ENCODE measurements at places on chromosomes 6 and 20.
A peak's percentile ranks its signal among the peaks of the same experiment; 100 is the strongest.

GRCh38 chr6:32046450-32047083 lies 8.4 kb downstream of the CYP21A2 start:
- no peak for DNase-seq

DNA sequence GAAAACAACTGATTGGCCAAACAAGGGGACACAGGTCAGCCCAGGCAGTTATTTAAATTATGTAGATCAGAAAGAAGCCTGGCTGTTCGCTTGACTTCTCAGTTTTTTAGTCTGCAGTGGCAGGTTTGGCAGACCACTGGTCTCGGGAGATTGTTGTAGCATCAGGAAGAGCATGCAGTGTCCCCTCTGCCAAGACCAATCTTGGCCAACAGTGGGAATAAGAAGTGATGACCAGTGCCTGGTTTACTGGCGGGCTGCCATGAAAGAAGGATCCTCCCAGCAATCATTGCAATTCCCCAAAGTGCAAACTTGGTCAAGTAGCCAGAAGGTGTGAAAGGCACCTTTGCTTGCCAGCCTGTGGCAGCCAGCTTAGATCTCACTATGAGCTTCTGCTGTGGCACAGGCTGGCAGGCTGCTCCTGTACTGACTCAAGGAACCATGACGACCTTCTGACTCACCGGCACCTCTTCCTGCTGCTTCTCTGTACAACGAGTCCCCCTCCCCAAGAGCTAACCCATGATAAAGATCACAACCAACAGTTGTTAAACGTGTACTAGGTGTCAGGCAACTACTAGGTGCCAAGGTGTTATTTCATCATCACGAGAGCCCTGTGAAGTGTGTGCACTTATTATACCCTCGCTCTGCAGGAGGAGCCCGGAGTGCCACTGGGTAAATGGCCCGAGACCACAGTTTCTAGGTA lies 76.8 kb upstream of the DUSP22 start:
- DNase-seq: no peak

DNA sequence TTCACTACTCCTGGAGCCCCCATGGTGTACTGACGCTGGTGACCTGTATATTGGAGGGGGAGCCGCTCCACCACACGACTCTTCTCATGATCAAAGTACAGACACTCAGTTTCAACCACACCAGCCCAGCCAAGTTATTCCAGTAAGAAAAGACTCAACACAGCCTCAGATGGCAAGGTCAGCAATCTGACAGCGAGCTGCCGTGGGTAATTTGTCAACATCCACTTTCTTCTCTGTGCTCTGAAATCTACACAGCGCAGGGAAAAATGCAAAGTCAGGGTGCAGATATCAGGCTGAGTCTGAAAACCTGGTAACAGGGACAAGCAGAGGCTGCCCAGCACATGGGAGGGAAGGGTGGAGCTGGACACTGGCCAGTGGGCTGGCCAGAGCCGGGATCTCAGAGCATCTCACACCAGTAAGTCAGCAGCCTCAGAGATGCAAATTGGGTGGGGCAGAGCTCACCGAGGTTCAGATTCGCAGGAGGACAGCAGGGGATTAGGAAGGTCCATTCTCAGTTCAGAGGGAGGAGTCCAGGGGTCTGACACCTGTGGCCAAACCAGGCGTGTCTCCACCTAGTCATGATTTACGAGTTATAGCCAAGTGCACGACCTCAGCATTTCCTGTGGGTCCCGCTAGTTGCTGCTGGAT lies 44.5 kb upstream of the RPS6KA2 start:
- no peak for DNase-seq

DNA sequence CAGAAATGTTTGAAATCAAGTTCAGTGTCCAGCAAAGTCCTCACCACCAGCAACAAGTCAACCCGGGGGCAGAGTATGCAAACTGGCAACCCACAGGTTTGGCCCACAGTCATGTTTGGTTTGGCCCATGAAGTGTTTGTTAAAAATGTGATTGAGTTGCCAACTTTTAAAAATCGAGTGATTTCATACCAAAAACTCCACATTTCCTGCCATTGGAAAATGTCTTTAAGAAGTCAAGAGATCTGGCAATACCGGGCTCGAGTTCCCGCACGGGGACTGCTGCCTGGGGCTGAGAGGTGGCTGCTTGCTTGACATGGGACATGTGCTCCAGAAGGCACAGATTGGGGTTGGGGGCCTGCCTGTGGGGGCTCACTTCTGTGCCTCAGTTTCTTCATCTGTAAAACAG lies 36.1 kb downstream of the PREX1 start:
- no peak for DNase-seq

GRCh38 chr6:106736502-106736901 lies 107.1 kb downstream of the QRSL1 start:
- DNase-seq: no peak

- peak; percentile 22 for DNase-seq
Measured at GRCh38 chr6:36963451-36964290, 9.1 kb downstream of the PI16 start.

- peak; percentile 40 for DNase-seq
Measured at GRCh38 chr6:11366183-11366933, 133.9 kb upstream of the NEDD9 start.

- DNase-seq: peak; percentile 92
Measured at GRCh38 chr6:36368921-36369865, 18.3 kb downstream of the ETV7 start.

GRCh38 chr6:9745476-9745875 lies 669.4 kb downstream of the TFAP2A start:
- no peak for DNase-seq

DNA sequence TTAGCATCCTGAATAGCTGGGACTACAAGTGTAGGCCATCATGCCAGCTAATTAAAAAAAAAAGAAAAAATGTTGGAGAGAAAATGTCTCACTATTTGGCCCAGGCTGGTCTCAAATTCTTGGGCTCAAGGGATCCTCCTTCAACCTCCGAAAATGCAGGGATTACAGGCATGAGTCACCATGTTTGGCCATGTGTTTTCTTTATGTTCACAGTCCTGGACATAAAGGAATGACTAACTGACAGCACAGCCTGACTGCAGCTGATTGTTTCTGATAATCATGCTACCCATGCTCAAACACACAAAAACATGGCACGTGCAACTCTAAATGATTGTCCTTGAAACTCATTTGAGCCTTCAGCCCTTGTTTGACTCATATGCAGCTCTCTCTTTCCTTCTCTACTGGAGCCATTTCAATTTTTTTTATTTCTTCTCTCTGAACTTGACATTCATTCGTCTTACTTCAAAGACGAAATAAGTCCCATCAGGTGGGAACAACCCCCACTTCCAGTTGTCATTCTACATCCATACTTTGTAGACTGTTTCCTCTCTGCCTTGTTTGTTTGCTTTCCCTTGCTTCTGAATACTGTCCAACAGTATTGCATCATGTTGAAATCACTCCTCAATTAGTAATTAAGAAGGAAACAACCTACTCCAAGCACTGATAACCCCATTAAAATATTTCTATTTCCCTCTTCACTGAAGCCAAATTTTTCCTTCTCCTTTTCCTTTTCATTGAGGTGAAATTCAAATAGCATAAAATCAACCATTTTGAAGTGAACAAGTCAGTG lies 413.0 kb downstream of the BMP2 start:
- DNase-seq: no peak

GRCh38 chr6:105272786-105273185 lies 93.0 kb upstream of the POPDC3 start:
- no peak for DNase-seq

DNA sequence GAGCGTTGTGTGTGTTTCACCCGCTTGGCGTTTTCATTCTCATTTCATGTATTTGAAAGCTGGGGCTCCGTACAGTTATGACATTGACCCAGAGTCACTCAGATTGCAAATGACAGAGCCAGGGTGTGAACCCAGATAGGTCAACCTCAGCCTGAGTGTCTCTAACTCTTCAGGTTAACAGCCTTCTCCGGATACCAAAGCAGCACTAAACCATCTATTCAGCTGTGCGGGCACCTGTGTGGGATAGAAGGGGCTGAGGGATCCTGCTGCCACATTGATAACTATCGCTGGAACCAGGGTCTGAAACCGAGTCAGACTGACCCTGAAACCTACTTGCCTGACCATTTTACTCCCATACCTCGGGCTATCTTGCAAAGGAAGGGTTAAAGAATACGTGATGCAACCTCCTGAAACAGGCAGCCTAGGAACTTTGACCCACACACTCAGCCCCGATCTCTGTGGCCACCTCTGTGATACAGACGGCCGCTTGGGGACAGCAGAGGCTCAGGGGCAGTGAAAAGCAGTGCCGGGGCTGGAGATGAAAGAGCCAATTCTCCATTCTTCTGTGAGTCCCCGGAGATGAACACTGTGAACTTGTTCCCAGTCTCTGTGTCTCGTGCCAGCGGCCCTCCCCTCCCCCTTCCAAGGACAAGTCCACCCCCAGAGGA lies 233.5 kb upstream of the QKI start:
- DNase-seq: peak; percentile 79

GRCh38 chr20:50210066-50210619 lies 19.5 kb downstream of the CEBPB start:
- no peak for DNase-seq

GRCh38 chr6:105799056-105799455 lies 287.1 kb upstream of the PRDM1 start:
- DNase-seq: peak; percentile 49

DNA sequence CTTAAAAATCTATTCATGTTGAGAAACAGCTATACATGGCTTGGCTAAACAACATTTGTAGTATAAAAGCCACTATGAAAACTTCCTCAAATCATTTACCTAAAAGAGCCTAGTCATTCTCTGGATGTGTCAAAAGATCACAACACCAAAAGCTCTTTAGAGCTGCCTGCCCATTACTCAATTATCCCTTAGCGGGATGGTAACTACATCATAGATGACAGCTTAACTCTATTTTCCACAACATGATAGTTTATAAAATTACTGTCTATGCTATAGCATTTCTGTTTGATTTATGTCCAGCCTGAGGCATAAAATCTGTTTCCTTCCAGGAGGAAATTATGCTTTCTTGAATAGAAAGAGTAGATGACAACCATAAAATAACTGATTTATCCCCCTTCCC lies 777.6 kb upstream of the HS3ST5 start:
- no peak for DNase-seq

DNA sequence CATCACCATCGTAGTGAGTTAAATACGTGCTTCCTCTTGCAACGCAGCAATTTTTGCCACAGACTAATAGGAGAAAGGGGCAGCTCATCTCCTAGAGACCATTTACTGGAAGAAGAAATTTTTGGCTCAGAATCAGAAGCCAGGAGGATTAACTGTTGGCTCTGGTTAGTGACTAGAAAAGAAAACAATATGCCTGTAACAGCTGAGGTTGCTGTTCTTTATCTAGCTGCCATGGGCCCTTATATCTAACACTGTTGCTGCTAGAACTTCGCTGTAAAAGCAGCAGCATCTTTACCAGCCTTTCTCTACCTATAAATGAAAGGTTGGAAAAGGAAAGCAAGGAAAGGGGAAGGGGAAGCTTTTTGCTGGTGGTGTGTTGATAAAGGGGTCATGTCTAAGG lies 65.9 kb downstream of the FAM135A start:
- DNase-seq: no peak

- DNase-seq: no peak
Measured at GRCh38 chr6:5781966-5782556, 224.7 kb downstream of the NRN1 start.

DNA sequence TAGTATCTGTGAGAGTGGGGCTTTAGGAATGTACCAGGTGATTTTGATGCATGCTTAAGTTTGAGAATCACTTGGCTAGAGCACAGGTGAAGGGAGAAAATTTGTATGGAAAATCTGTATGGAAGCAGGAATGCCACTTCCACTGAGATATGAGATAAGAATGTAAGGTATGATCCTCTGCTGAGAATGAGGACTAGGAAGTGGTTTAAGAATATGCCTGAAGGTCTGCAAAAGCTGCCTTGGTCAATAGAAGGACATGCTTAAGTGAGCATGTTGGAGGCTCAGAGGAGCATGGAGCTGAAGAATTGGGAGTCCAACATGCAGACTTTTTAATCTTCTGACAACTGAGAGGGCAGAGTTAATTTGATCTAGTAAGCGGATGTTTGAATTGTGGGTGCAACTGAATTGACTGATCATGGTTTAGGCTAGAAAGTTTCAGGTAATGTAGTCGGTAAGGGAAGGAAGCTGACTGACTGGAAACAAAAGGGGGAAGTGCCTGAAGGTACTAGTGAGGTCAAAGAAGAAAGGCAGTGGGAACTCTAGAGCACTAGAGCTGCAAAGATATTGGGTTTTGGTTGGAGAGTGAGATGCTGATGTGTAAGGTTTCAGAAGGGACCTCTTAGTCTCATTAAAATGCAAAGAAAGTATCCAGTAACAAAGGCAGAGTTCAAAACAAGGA lies 28.6 kb upstream of the NOTCH4 start:
- DNase-seq: no peak

DNA sequence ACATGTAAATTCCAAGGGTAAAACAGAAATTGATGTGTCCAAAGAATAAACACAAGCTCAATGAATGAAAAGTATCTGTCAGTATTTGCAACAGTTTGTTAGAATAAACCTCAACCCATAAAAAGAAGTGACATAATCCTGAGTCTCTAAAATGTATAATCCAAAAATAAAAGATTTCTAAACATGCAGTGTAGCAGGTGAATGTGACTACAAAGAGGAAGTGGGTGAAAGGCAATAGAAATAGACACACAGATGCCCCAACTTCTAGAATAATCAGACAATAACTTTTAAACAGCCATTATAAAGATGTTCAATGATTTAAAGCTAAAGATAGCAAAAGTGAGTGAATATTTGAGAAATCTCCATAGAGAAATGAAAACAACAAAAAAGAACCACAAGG lies 1009.2 kb upstream of the GJE1 start:
- DNase-seq: peak; percentile 5

DNA sequence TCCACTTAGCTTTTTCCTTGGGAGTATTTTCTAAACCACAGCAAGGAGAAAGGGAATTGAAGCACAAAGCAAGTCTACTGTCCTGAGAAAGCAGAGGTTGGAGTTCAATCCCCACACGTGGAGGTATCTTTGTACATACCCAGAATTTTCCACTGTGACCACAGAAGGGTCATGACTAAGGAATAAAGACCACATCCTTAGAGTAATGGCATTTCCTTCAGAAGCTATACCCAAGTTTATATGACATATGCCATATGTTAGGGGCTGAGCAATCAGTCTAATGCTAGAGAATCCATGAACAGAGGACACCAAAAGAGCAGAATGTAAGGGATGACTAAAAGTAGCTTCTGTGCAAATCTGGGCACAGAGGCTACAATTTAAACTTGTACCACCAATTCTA lies 46.4 kb downstream of the ATG5 start:
- no peak for DNase-seq

DNA sequence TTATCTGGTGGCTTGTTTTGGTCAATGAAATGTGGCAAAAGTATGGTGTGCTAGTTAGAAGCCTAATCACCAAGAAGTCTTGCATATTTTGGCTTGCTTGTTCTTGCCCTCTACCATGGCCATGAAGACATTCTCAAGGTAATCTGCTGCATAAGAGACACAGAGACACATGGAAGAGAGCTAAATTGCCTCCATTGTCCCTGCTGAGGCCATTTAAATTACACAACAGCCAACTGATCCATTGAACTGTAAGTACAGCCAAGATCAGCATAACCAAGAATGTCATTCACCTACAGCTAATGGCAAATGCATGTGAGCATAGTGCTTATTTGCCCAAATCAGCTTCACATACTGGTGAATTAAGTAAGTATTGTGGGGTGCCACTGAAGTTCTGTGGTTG lies 603.8 kb downstream of the FRK start:
- no peak for DNase-seq

Measured in MV-4-11 (cell line).